SIG-M5 (cell line): ENCODE measurements at places on chromosomes 6 and 20.

DNA sequence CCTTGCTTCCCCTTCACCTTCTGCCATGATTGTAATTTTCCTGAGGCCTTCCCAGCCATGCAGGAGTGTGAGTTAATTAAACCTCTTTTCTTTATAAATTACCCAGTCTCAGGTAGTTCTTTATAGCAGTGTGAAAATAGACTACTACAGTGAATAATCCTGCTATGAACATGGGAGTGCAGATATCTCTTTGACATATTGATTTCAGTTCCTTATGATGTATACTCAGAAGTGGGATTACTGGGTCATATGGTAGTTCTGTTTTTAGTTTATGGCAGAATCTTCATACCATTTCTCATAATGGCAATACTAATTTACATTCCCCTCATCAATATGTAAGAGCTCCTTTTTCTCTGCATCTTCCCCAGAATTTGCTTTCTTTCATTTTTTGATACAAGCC, 26.0 kb downstream of the PACRG start:
- no peak for DNase-seq

- DNase-seq = no peak
These were observed 171.5 kb downstream of the CARMIL1 start for GRCh38 chr6:25450469-25451198.

GRCh38 chr6:170036916-170037315, 254.0 kb downstream of the DLL1 start:
- no peak for DNase-seq

DNA sequence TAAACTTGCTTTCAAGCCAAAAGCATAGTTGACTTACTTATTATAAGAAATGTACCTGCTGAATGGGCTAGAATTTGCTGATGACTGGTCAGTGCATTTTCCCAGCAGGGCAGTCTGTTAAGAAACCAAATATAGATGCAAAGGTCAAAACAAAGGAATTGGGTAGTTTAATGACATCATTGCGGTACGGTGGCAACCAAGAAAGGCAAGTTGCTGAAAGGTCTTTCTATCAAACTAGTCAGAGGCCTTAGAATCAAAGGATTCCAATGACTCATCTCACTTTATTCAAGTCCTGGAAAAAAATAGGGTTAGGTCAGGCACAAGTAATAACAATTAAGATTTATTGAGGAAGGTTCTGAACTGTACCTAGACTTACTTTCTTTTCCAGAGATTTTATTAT, 76.4 kb downstream of the KIZ start:
- no peak for DNase-seq

DNA sequence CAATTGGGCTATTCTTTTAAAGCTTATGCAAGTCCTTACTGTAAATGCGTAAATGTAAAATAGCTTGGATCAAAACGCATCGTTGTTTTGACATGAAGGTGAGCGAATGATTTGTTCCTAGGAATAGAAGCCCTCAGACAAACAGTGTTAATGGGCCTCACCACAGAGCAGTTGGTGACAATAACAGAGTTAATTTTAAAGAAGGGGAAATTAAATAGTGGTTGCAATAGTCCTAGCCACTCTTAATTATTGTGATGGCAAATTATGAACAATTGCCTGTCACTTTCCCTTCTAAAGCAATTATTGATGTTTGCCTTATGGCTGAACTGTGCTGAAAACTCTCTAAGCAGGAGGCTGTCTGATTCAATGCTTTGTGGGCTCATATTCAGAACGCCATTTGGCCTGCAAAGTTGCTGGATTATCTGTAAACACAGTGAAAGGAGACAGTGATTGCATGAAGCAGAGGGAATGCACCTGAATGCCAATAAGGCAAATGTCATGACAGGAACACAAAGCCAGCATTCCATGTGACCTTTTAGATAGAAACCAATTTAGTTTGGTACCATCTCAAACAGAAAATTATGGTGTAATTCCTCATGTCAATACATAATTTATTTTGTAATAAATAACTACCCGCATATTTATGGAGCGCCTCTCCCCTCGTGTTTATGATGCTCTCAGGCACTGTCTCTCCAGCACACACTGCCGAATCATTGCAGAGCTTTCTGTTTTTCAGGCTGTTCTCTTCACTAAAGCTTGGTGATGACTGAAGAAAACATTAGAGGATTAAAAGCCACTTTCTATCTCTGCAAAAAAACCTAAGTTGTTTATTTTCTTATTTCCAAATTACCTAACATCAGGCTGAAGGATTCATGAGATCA, 387.5 kb downstream of the HACE1 start:
- DNase-seq = no peak

DNA sequence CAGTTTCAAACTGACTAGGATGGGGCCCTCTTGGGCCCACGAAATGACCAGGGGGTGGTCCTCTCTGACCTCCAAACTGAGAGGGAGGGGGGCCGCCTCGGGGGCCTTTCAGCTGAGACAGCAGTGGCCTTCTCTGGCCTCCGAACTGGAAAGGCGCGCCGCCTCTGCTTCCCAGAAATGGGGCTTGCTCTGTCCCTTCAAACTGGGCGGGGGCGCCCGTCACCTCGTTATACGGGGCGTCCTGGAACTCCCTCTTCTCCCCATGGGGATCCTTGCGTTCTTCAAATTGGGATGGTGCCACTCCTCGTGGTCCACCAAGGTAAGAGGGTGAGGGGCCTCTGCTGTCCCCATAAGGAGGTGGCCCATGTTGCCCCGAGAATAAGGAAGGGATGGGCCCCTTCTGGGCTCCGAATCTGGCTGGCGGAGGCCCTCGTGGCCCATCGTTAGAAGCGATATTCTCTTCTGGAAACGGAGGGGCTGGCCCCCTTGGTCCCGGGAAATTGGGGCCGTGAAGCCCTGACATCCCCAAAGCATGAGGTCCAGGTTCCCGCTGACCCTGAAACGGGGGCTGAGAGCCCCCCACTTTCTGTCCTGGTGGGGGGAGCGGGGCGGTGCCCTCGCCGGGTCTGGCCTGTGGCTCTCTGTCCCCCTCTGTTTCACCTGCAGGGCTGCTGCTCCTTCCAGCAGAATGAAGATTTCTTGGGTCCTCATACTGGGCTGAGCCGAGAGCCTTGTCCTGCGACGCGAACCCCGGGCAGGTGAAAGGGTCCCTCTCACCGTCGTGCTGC, 18.7 kb upstream of the TCFL5 start:
- DNase-seq = no peak

DNA sequence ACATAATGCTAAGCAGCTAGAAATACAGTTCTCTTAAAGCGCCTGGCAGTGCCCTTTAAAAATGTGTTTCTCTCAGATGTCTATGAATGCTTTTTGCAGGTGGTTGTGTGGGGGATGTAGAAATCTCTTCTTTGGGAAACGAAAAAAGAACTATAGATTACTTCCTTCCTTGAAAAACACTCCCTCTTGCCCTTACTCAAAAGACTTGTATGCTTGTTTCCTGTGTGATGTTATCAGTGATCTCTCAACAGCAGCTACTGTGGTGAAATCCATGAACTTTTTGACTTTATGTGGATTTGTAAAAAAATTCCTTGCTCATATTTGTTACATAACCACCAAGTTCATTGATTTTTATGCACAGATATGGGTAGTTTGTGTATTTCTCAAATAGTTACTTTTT, 916.5 kb downstream of the QKI start:
- no peak for DNase-seq

DNA sequence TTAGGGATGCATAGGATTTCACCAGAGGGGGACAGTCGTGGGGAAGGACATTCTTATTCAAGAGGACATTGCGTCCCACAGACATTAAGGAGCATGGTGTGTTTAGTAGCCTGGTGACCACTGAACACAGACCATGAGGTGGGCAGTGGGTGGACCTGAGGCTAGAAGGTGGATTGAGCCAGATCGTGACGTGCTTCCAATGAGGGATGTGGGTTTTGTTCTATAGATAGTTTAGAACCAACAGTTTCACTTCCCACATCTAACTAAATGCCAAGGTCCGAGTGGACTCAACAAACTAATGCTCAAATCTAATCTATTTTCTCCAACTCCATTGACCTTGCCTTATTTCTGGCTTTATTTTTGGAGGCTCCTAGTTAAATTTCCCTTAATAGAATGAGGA, 58.5 kb downstream of the OGFRL1 start:
- DNase-seq = no peak

DNA sequence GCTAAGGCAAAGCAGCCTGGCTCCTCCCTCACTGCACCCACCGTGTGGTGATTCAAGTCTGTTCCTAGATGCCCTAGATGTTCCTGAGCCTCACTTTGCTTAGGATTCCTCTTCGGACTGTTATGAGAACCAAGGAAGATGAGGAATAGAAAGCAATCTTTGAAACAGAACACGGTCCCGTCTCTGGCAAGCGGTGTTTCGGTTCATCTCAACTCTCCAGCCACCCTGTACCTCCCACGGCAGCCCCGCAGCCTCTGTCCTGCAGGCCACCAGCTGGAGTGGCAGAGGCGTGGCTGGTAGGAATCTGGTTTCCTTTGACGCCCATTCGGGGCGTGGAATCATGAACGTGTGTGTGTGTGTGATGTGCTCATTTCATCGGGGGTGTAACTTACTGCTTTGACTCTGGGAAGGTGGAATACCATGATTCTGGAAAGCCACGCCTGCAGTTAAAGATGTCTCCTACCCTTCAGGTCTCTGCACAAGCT, 21.3 kb downstream of the PDE10A start:
- no peak for DNase-seq

GRCh38 chr6:18720075-18720474, 332.9 kb downstream of the RNF144B start:
- no peak for DNase-seq

DNA sequence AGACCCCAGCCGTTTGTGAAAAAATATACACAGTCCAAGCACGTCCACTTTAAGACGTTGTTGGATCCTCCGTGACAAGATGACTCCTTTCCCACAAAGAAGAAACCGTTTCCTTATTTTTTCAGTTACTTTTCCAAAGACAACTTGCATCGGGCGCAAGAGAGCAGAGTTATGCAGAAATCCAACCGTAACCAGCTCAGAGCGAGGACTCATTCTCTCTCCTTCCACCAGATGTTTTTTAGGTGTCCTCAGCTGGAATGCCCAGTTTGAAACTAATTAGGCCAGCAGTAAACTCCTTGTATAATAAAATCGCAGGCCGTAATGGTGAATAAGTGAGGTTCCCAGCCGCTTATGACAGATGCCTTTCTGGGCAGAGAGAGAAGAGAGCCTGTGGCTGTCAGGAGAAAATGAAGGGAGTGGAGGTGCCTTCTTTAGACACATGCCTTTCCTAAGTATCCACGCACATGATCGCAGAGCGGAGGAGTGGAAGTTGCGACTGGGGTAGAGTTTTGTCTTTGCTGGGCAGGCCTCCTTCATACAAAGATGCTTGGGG, 2.8 kb downstream of the EYA2 start:
- no peak for DNase-seq

GRCh38 chr20:46635514-46636136, 15.6 kb downstream of the SLC13A3 start:
- no peak for DNase-seq

DNA sequence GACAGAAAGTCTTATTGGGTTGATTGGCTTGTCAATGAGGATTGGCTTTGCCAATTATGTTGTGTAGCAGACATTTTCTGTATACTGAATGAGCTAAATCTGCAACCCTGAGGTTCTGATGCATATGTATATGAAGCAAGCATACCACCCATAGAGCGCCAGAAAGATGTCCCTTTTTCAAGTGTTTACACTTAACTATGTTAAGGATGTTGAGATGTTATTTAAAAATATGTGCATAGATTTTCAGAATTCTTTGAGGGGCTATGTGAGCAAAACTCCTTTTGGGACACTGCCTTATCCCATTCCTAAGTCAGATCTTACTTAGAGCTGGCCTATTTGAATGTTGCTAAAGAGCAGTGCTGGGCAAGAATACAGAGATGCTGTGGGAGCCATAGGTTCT, 1.9 kb downstream of the AIG1 start:
- DNase-seq = no peak

GRCh38 chr20:32749914-32750637, 6.8 kb upstream of the COMMD7 start:
- no peak for DNase-seq

- no peak for DNase-seq
These were observed 124.8 kb downstream of the INSM1 start for GRCh38 chr20:20492521-20493332.

GRCh38 chr6:42391441-42391840, 60.3 kb downstream of the TRERF1 start:
- no peak for DNase-seq

DNA sequence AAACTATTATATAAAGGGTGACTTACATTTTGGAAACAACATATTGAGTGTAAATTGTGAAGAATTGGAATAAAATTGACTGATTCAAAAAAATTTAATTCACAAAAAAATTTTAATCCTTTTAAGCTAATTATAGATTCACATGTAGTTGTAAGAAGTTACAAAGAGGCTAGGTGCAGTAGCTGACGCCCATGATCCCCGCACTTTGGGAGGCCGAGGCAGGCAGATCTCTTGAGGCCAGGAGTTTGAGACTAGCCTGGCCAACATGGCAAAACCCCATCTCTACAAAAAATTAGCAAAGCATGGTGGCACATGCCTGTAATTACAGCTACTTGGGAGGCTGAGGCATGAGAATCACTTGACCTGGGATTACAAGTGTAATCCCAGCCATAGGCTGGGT, 30.3 kb upstream of the KHDC1 start:
- DNase-seq = no peak

DNA sequence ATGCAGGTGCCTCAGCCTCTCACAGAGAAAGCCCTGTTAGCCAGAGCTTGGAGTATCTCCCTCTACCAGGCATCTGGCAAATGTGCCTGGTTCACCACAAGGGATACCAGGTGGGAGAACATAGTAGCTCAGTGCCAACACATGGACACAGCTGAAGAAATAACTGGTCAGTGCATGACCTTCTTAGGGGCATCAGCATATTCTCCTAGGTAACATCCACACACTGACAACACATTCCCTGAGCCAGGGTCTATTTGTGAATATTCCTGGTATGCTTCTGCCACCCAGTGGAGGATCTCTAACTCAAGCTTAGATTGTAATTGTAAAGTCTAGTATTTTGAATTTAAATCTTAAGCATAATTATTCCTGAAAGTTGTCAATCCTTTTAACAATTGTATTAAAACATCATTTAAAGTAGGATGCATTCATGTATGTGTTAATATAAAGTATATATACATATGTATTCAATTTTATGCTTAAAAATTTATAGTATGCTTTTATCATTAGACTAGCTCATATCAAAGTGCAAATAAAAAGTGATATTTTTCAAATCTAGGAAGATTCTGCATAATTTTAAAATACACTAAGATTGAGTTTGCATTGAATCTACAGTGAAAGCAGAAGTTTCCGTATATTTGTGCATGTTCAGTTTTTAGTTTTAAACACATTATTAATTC, 45.3 kb upstream of the COL21A1 start:
- no peak for DNase-seq

GRCh38 chr6:159953091-159953601, 15.7 kb upstream of the IGF2R start:
- peak; percentile 67 for DNase-seq

- DNase-seq = no peak
These were observed 61.0 kb downstream of the NUDT3 start for GRCh38 chr6:34331371-34332050.

GRCh38 chr6:55968926-55969325, 93.5 kb upstream of the BMP5 start:
- no peak for DNase-seq

GRCh38 chr6:1380625-1381427, 8.6 kb upstream of the FOXF2 start:
- no peak for DNase-seq

GRCh38 chr6:160871320-160871719, 120.2 kb upstream of the MAP3K4 start:
- DNase-seq = no peak
